ENCODE measurements at places on chromosomes 2 and 18.

- DNase-seq: no peak
Measured at GRCh38 chr2:176668912-176669311, 399.7 kb downstream of the MTX2 start.

DNA sequence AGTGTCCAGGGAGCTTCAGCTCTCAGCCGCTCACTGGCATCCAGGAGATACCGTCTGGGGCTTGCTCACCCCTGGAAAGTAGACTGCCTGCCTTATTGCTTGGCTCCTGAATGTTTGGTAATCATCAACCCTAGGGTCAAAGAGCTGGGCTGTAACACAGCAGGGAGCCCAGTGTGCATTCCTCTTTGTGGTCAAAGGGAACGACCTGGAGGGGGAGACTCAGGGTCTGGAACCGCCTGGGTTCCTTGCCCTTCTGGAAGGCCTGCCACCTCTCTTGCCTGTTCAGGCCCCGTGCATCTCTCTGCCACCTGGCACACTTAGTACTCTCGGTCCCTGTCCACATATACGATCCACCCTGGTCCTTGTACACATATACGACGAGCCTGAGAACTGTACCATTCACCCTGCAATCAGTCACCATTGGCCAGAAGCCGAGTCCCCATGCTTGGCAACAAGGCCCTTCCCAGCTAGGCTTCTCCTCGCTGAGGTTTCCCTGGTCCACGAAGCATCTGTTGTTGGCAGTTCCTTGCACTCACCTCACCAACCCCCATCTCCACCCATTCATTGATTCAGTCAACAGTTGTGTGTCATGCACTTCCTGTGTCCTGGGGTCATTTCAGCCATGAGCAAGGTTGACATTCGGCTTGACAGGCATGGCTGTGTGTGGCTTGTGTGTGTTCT, at the start of gene NAT8:
NAT8 (minus strand) TSS at position 85 of the 681 bp plus-strand sequence. CDS start 794 bp downstream, outside the sequence.
- no peak for DNase-seq

GRCh38 chr2:151297882-151298281, 8.4 kb upstream of the NMI start:
- no peak for DNase-seq

GRCh38 chr18:50830544-50830943, 10.7 kb upstream of the MRO start:
- DNase-seq: no peak

DNA sequence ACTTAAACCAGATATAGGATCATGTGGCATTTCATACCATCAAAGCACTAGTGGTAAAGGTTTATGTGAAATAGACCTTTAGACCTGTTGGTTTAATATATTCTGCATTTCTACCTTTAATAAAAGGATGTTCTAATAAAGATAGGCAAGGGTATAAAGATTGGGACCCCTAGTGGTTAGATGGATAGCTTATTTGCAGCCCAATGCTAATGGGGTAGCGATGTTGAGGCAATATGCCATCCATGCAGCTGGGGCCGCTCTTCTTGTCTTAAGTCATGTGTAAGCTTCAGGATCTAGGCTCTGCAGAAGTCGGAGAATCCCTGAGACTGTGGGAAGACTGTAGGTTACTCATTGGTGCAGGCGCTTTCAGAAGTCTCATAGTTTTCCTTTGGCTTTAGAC, 114.9 kb downstream of the ICOS start:
- no peak for DNase-seq

GRCh38 chr2:36357847-36358659, 2.5 kb downstream of the CRIM1 start:
- peak; percentile 65 for DNase-seq

DNA sequence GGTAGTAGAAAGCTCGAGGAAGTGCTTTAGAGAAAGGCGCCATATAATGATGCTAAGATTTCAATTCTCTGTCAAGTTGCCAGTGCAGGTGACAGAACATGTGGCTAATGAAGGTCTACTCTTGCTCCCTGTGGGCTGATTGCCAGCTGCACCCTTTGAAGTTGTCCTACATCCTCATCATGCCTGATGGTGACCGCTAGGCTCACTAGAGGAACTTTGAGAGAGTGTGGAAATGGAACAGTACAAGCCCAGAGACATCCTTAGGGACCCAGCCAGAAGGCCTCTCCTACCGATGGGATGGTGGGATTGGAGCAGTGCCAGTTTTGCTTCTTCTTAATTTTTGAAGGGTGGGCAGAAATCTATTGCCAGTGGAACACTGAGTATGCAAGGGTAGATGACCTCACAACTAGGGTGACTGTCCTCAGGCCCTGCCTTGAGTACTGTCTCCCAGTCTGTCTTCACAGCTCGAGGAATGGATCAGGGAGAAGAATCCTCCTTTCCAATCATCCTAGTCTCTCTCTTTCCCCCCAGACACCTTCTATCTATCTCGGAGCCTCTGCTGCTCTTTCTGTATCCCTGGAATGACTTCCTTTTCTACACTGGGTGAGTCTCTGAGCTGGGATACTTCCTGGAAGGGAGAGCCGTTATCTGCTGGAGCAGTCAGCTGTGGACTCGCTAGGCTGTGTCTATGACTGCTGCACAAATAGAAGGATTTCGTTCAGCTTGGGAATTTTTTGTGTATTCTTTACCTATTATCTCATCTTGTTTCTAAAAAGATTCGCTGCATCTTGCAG, 33.5 kb downstream of the LGALSL start:
- no peak for DNase-seq

DNA sequence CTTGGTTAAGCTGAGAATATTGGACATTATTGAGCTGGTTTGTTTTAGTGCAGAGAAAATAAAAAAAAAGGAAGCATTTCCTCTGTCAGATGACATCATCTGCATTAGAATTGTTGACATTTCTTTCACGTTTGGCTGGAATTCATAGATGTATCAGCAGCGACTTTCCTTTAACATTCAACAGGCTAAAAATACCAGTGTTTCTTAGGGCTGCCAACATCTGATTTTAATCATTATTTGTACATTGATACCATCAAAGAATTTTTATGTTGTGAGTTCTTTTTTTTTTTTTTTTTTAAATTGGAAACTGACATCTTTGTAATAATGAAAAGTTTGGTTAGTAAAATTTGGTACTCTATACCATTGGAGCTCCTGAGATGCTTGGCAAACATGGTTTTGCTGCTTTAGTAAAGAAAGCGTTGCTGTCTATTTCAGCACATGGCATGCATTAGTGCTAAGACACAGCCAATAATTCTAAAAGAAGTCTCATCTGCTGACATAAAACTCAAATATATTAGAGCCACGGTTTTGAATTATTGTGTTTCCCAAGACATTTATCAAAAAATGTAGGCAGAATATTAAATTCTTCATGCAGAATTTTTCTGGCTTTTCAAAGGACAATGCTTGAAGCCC, 33.6 kb downstream of the GTF2A1L start:
- peak; percentile 52 for DNase-seq

DNA sequence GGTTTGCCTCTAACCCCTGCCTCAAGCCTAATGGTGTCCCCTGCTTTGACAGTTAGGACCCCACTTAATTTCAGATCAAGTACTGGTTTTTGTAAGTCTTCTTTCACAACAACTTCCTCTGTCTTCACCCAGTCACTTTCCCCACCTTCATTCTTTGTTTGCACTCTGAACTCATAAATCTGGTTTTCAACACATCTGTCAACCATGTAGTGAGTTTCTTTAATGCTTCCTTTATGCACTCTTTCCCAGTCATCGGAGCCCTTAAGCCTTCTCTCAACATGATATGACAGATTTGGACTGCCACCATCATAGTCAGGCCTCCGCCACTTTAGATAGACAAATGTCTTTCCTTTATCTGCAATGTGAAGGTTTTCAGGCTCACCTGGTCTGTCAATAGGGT, 109.1 kb downstream of the PLEKHA3 start:
- DNase-seq: no peak

- no peak for DNase-seq
Measured at GRCh38 chr2:12141618-12142258, 395.3 kb downstream of the LPIN1 start.

GRCh38 chr2:98263362-98263761, 82.9 kb upstream of the CNGA3 start:
- no peak for DNase-seq

GRCh38 chr18:48219810-48220499, 189.2 kb downstream of the ZBTB7C start:
- peak; percentile 58 for DNase-seq

Data from brain (organoid and tissue), 16 donors.